ENCODE measurements at places on chromosomes 2 and 18. TPM values are rescaled to one million over a fixed set of nuclear protein-coding genes. Genes with fewer than 3 reads are reported as not detected.
A peak's percentile ranks its signal among the peaks of the same experiment; 100 is the strongest.

Gene CNPPD1
- 28.1 TPM for total RNA-seq

- no peak overlapping the region for H3K4me3 ChIP-seq
- no peaks in the 10 kb centered on the region for H3K27me3 ChIP-seq
- DNase-seq: peak; percentile 84
- no peaks in the 10 kb centered on the region for H3K4me1 ChIP-seq
Measured at GRCh38 chr2:133054297-133054696, 384.3 kb upstream of the LYPD1 start.

DNA sequence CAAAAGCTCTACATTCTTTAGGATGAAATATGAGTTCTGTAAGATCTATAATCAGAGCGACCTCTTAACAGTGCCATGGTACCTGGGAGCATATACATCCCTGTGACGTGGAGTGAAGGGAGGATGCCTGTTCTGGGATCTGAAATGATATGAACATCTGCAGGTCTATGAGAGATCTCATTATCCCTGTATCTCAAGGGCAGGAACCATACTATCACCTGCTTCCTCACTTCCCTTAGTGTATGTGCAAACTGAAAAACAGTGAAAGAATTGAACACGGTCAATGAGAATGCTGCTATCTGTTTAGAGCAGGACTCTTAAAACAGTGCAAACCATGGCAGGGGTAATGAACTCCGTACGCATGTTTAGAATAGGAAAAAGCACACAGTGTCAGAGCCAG, 364.0 kb downstream of the LPIN1 start:
- no peak overlapping the region for H3K27ac ChIP-seq
- peaks cover 3% of the 10 kb centered on the region for H3K4me1 ChIP-seq
- H3K27me3 ChIP-seq: no peaks in the 10 kb centered on the region
- no peak overlapping the region for H3K4me3 ChIP-seq

GRCh38 chr18:35231052-35231451, 9.8 kb upstream of the ZNF397 start:
- DNase-seq: peak; percentile 32
- no peaks in the 10 kb centered on the region for H3K36me3 ChIP-seq
- no peaks in the 10 kb centered on the region for H3K27me3 ChIP-seq
- H3K4me1 ChIP-seq: no peaks in the 10 kb centered on the region
- no peak overlapping the region for H3K27ac ChIP-seq
- H3K4me3 ChIP-seq: peak overlapping the region; percentile 40

GRCh38 chr2:142323206-142323605, 192.4 kb upstream of the LRP1B start:
- H3K36me3 ChIP-seq: no peaks in the 10 kb centered on the region
- no peaks in the 10 kb centered on the region for H3K27me3 ChIP-seq
- no peak overlapping the region for H3K27ac ChIP-seq
- no peak overlapping the region for H3K4me3 ChIP-seq
- DNase-seq: no peak

GRCh38 chr2:16100006-16100405, 159.7 kb downstream of the MYCN start:
- H3K36me3 ChIP-seq: no peaks in the 10 kb centered on the region
- H3K27me3 ChIP-seq: no peaks in the 10 kb centered on the region
- DNase-seq: no peak
- no peak overlapping the region for H3K4me3 ChIP-seq
- H3K27ac ChIP-seq: no peak overlapping the region

DNA sequence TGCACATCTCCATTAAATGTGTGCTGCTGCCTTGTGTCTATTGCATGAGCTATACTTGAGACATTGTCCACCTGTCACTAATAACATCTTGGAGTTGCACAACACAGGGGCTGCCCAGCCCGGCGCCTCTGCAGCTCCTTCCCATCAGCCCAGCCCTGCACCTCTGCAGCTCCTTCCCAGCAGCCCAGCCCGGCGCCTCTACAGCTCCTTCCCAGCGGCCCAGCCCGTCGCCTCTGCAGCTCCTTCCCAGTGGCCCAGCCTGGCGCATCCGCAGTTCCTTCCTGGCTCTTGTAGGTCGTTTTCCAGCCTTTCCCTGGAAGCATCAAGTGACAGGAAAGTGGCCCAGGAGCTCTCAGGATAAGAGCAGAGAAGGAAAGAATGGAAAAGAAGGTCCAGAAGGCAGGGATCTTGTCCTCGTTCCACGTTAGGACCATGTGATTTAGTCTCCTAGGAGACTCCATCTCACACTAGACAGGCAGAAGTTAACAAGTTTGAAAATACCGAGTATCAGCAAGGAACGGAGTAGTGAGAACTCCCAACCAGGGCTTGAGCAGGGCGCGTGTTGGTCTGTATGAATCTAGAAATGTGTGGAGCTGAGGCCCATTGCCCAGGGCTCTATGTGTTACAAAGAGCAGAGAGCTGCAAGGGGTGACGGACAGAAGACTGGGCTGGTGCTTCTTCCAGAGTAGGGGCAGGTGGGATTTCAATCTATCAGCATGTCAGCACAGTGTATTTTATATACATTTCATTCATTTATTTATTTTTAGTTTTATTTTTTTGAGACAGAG, 115.7 kb upstream of the TPO start:
- H3K36me3 ChIP-seq: no peaks in the 10 kb centered on the region
- H3K27ac ChIP-seq: no peak overlapping the region
- DNase-seq: no peak
- H3K27me3 ChIP-seq: no peaks in the 10 kb centered on the region
- no peak overlapping the region for H3K4me3 ChIP-seq

Gene PLEK
- not detected for total RNA-seq

Gene TSPYL6
- not detected for total RNA-seq

Data from astrocyte (in vitro differentiated cells and primary cell).